ENCODE measurements at places on chromosomes 12 and 14. TPM values are rescaled to one million over a fixed set of nuclear protein-coding genes. Genes with fewer than 3 reads are reported as not detected.

DNA sequence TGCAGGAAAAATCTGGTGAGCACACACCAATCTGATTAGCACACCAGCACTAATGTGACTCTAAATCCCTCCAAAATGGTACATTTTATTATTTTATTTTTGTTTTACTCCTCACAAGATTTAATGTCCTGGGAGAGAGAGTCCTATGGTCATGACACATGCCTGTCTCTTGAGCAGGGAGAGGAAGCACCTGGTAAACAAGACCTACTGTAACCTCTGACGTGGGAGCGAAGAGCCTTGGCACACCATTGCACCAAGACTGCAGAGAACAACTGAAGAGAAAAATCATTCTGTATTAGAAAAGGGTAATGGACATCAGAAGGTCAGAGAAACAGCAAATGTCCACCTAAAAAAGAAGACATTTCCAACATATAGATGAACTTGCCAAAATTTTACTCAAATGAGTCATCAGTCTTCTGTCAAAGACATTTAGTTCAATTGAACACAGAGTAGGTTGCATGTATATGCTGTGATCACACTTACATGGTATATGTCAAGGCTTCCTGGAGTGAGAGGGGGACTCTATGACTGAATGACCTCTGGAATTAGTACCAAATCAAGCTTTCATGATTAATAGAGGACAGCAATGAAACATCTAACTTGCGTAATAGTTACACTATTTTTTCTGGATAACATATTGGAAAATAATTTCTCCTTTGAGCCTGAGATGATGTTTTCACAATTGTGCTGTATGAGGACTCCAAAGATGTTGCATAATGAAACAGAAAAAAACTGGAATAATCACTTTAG is 186.9 kb upstream of the FLRT2 start:
- H3K4me3 ChIP-seq: no peak overlapping the region
- no peak for DNase-seq
- H3K36me3 ChIP-seq: no peaks in the 10 kb centered on the region
- no peaks in the 10 kb centered on the region for H3K4me1 ChIP-seq
- H3K27me3 ChIP-seq: no peaks in the 10 kb centered on the region
- H3K27ac ChIP-seq: no peak overlapping the region

- H3K4me3 ChIP-seq: no peak overlapping the region
- peaks cover 7% of the 10 kb centered on the region for H3K36me3 ChIP-seq
- H3K27me3 ChIP-seq: no peaks in the 10 kb centered on the region
Observed at GRCh38 chr12:1369460-1369859, 224.9 kb downstream of the FBXL14 start.

LRRC23 gene
- 6.6 TPM for total RNA-seq

- no peak for DNase-seq
- no peaks in the 10 kb centered on the region for H3K27me3 ChIP-seq
- H3K4me3 ChIP-seq: no peak overlapping the region
- no peaks in the 10 kb centered on the region for H3K4me1 ChIP-seq
Observed at GRCh38 chr14:104593710-104594136, 10.8 kb downstream of the TMEM179 start.
